ENCODE measurements at places on chromosomes 12 and 14.

DNA sequence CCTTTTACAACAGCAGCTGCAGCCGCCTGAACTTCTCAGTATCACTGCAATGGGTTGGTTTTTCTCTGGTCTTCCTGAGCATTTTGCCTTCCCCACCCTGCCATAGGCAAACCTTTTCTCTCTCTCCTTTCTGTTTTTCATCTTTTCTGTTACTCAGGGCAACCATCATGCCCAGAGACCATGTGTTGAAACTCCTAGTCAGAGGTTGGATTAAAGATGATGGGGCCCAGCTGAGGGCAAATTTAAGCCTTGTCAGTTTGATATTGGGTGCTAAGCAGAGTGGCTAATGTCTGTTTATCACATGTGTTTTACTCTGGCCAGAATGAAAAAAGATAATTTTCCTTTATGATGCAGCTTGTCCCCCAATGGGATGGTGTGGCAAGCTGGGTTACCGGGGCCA lies 107.9 kb upstream of the PMCH start:
- no peak for DNase-seq

- no peak for DNase-seq
Observed at GRCh38 chr12:104746467-104747088, 211.5 kb downstream of the SLC41A2 start.

- DNase-seq = no peak
Observed at GRCh38 chr14:70018713-70019211, 139.5 kb downstream of the SMOC1 start.

- no peak for DNase-seq
Observed at GRCh38 chr12:49230805-49231194, 34.1 kb upstream of the TUBA1C start.

All from NK-92 treated with Interleukin-12 subunit alpha and Interleukin-12 subunit beta, amount 100 ng/mL, for 24 hours (cell line).